Activated CD8-positive, alpha-beta memory T cell treated with anti-CD3 and anti-CD28 coated beads for 36 hours (primary cell): ENCODE measurements at places on chromosomes 1 and 21. TPM values are rescaled to one million over a fixed set of nuclear protein-coding genes. Genes with fewer than 3 reads are reported as not detected.

Gene RPS6KC1
- total RNA-seq = 5.6 TPM

Gene ZNF683
- 1.6 TPM for total RNA-seq

Gene SAMSN1
- total RNA-seq = 92.3 TPM

Gene DYNLT4
- not detected for total RNA-seq
